ENCODE measurements at places on chromosomes 4 and X. TPM values are rescaled to one million over a fixed set of nuclear protein-coding genes. Genes with fewer than 3 reads are reported as not detected.
A peak's percentile ranks its signal among the peaks of the same experiment; 100 is the strongest.

GRCh38 chr4:138647433-138647832 is 368.1 kb upstream of the NOCT start:
- no peak overlapping the region for H3K4me3 ChIP-seq
- no peaks in the 10 kb centered on the region for H3K4me1 ChIP-seq
- no peak for DNase-seq
- no peaks in the 10 kb centered on the region for H3K27me3 ChIP-seq
- H3K36me3 ChIP-seq = no peaks in the 10 kb centered on the region

DNA sequence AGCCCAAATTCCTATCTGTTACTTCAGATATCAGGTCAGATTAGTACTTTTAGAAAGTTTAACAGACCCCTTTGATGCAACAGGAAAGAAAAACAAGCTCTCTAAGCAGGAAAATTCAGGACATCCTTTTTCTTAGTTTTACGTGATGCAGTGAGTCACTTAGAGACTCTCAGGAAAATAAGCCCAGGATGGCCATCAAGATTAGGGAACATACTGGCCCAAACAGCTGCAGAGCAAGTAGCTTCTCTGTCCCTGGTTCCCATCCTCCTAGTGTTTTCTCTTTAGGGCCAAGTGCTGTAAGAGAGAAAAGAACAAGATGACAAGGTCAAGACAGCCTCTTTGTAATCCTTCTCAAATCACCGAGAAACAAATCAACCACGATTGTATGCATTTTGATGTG is 219.1 kb downstream of the ZNF674 start:
- no peaks in the 10 kb centered on the region for H3K27me3 ChIP-seq
- H3K4me3 ChIP-seq = no peak overlapping the region
- H3K36me3 ChIP-seq = no peaks in the 10 kb centered on the region

DNA sequence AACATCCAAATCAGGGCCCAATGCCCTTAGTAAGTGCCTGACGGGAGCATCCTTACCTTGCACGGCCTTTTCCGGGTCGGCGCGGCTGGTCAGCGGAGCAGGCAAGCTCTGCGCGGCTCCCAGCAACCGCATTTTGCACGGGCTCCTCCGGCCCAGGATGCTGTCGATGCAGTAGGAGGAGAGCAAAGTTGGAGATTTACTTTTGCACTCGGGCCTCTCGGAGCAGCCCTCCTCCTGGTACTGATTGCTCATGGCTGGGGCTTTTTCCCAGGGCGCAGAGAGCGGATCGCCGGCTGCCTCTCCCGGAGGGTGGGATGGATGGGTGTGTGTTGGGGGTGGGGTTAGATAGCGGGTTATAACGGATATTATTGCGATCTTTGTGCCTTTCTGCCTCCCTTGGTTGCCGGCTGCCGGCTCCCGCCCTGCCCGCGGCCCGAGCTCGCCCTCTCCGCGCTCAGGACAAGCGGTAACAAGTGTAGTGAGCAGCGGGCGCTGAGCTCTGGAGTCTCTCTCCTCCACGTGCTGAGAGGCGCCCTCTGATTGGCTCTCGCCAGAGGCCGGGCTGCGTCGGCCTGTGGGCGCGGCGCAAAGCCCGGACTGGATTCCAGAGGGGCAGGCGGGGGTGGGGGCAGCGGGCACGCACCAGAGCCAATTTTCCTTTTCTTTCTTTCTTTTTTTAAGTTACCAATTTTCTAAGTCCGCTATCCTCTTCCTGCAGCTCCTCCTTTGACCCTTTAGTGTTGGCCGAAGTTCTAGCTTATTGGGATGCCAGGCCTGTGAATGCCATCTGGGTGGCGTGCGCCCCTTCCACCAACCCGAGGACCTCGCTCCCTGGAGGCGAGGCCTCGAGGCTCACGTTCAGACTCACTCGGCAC is at the start of gene ARX:
Gene ARX (minus strand): TSS at position 480 of the 875 bp plus-strand sequence. CDS start 228 bp downstream, at position 252.
- H3K36me3 ChIP-seq = no peaks in the 10 kb centered on the region

- no peak overlapping the region for H3K4me3 ChIP-seq
- H3K27me3 ChIP-seq = no peaks in the 10 kb centered on the region
- no peak for DNase-seq
- H3K4me1 ChIP-seq = peaks cover 6% of the 10 kb centered on the region
- no peak overlapping the region for H3K27ac ChIP-seq
- peaks cover 3% of the 10 kb centered on the region for H3K36me3 ChIP-seq
These were observed 116.8 kb downstream of the AFAP1 start for GRCh38 chr4:7822877-7823276.

- H3K4me1 ChIP-seq = no peaks in the 10 kb centered on the region
- DNase-seq = no peak
- H3K36me3 ChIP-seq = no peaks in the 10 kb centered on the region
- H3K4me3 ChIP-seq = no peak overlapping the region
These were observed 19.5 kb upstream of the SUPT20HL2 start for GRCh38 chrX:24333371-24333770.

DNA sequence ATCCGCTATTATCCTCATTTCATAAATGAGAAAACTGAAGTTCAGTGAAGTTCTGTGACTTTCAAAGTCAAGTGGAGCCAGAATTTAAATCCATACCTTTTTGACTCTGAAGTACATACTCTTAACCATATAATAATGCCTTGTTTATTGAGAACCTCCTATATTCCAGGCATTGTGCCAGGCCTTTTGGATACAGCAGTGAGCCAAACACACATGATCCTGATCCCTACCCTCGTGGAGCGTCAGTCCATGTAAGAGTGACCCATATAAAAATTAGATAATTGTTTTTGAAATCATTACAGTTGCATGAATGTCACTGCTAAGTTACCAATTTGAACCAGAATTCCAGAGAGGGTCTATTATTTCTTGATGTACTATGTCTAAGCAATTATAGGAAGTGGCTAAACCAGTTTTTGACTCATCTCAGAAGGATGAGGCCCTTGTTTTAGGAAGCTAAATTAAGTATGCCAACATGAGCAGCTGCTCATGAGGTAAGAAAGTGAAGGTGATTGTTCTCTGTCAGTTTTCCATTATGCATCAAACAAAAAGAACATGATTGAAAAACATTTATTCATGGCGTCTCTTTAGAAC is 289.5 kb downstream of the GLUD2 start:
- no peaks in the 10 kb centered on the region for H3K36me3 ChIP-seq
- no peak overlapping the region for H3K27ac ChIP-seq
- H3K4me1 ChIP-seq = no peaks in the 10 kb centered on the region
- no peak overlapping the region for H3K4me3 ChIP-seq
- no peaks in the 10 kb centered on the region for H3K27me3 ChIP-seq
- DNase-seq = no peak

SORCS2 gene
- total RNA-seq = not detected

- H3K4me3 ChIP-seq = no peak overlapping the region
- no peaks in the 10 kb centered on the region for H3K27me3 ChIP-seq
- no peaks in the 10 kb centered on the region for H3K4me1 ChIP-seq
- H3K36me3 ChIP-seq = no peaks in the 10 kb centered on the region
- no peak for DNase-seq
These were observed 505.6 kb downstream of the RAPGEF2 start for GRCh38 chr4:159608436-159608835.

- no peak overlapping the region for H3K27ac ChIP-seq
- no peaks in the 10 kb centered on the region for H3K36me3 ChIP-seq
- H3K27me3 ChIP-seq = no peaks in the 10 kb centered on the region
- no peak overlapping the region for H3K4me3 ChIP-seq
- H3K4me1 ChIP-seq = no peaks in the 10 kb centered on the region
These were observed 12.0 kb upstream of the IL13RA2 start for GRCh38 chrX:115029440-115029839.

NKX3-2 gene
- total RNA-seq = not detected

DNA sequence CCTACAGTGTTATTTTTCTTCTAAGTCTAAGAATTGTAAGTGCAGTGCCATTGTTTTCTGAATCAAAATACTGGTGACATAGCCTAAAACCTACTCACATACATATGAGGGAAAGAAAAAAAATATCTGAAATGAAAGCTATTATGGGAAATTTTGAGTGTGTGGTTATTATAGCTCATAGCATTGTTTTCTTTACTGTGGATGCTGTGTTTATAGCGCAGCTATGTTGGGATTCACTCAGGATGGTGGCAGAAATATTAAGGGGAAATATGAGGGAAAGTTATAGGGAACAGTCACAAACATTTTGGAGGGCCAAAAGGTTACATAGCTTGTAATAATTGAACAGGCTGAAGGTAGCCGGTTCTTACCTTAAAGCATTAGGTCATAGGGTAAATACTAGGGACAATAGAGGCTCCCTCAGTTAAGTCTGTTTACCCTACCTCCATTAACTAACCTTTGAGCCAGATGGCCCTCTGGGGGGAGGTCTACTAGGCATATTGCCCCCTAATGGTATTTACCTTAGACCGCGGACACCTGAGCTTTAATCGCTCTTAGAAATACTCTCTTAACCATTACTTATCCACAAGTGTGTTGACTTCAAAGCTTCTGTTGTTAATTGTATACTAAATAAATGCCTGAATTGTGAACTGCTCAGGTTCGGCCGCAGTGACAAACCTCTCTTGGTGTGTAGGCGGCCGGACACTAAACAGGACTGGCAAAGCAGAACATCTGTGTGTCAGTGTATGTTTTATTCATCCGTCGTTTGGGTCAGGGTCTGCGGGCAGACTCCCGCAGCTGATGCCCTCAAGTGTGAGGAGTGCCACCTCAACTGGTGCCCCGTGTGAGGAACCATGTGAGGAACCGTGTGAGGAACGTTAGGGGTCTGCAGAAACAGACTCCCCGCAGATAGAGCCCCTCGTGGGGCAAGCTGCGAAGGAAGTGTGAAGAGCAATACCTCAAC is 21.3 kb upstream of the SULT1B1 start:
- no peaks in the 10 kb centered on the region for H3K36me3 ChIP-seq
- no peak overlapping the region for H3K27ac ChIP-seq
- H3K4me1 ChIP-seq = no peaks in the 10 kb centered on the region
- H3K27me3 ChIP-seq = no peaks in the 10 kb centered on the region

GRCh38 chr4:185729391-185729804 is 82.6 kb downstream of the SORBS2 start:
- no peaks in the 10 kb centered on the region for H3K27me3 ChIP-seq
- no peak overlapping the region for H3K4me3 ChIP-seq
- no peak for DNase-seq
- no peak overlapping the region for H3K27ac ChIP-seq

DNA sequence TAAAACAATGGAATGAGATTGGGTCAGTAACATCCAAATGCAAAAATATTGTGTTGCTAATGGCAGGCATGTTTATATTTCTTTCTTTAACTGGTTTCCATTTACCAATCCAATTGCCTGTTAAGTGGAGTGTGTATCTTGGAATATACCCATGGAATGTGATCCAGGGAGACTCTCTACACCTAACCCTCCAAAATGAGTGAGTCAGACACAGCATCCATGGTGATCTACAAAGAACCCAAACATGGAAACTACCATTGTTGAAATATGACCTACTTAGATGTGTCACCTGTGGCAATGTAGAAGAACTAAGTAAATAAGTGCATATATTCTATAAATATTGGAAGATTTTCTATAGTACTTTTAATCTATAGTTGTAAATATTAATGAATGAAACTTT is 110.3 kb downstream of the AREG start:
- no peaks in the 10 kb centered on the region for H3K36me3 ChIP-seq
- no peak for DNase-seq
- H3K4me1 ChIP-seq = no peaks in the 10 kb centered on the region
- no peak overlapping the region for H3K4me3 ChIP-seq
- H3K27ac ChIP-seq = no peak overlapping the region

GRCh38 chr4:104642521-104642920 is 147.8 kb upstream of the CXXC4 start:
- H3K36me3 ChIP-seq = no peaks in the 10 kb centered on the region
- no peak overlapping the region for H3K4me3 ChIP-seq
- no peak overlapping the region for H3K27ac ChIP-seq
- no peaks in the 10 kb centered on the region for H3K4me1 ChIP-seq

GRCh38 chr4:75800972-75801371 is 76.6 kb downstream of the USO1 start:
- peaks cover 50% of the 10 kb centered on the region for H3K36me3 ChIP-seq
- no peak for DNase-seq
- H3K27me3 ChIP-seq = no peaks in the 10 kb centered on the region
- H3K4me3 ChIP-seq = no peak overlapping the region
- H3K27ac ChIP-seq = no peak overlapping the region

ADRA2C gene
- not detected for total RNA-seq

GAGE13 gene
- not detected for total RNA-seq

GRCh38 chrX:16897445-16897844 is 27.3 kb upstream of the RBBP7 start:
- no peaks in the 10 kb centered on the region for H3K4me1 ChIP-seq
- no peaks in the 10 kb centered on the region for H3K27me3 ChIP-seq
- no peak overlapping the region for H3K27ac ChIP-seq
- H3K36me3 ChIP-seq = no peaks in the 10 kb centered on the region
- H3K4me3 ChIP-seq = no peak overlapping the region

DNA sequence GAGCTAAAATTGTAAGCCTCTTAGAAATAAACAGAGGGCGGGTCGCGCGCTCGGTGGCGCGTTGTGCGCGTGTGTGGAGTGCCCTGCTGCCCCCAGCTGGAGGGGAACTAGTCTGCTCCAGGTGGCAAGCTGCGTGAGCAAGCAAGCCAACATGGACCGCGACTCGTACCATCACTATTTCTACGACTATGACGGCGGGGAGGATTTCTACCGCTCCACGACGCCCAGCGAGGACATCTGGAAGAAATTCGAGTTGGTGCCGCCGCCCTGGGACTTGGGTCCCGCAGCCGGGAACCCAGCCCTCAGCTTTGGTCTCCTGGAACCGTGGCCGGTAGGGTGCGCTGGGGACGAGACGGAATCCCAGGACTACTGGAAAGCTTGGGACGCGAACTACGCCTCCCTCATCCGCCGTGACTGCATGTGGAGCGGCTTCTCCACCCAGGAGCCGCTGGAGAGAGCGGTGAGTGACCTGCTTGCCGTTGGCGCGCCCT is 66.1 kb downstream of the DNAAF6 start:
- H3K4me1 ChIP-seq = no peaks in the 10 kb centered on the region
- H3K4me3 ChIP-seq = no peak overlapping the region
- DNase-seq = peak; percentile 22
- no peaks in the 10 kb centered on the region for H3K27me3 ChIP-seq
- H3K36me3 ChIP-seq = no peaks in the 10 kb centered on the region

GPRASP3 gene
- 1.5 TPM for total RNA-seq

GRCh38 chrX:114709406-114709805 is 125.5 kb downstream of the HTR2C start:
- H3K4me1 ChIP-seq = no peaks in the 10 kb centered on the region
- H3K27ac ChIP-seq = no peak overlapping the region
- H3K4me3 ChIP-seq = no peak overlapping the region
- no peaks in the 10 kb centered on the region for H3K27me3 ChIP-seq
- DNase-seq = no peak

CLIC2 gene
- 1.7 TPM for total RNA-seq

- no peaks in the 10 kb centered on the region for H3K27me3 ChIP-seq
- no peak for DNase-seq
- no peak overlapping the region for H3K27ac ChIP-seq
- no peaks in the 10 kb centered on the region for H3K36me3 ChIP-seq
These were observed 124.0 kb upstream of the POF1B start for GRCh38 chrX:85503258-85504158.

DNA sequence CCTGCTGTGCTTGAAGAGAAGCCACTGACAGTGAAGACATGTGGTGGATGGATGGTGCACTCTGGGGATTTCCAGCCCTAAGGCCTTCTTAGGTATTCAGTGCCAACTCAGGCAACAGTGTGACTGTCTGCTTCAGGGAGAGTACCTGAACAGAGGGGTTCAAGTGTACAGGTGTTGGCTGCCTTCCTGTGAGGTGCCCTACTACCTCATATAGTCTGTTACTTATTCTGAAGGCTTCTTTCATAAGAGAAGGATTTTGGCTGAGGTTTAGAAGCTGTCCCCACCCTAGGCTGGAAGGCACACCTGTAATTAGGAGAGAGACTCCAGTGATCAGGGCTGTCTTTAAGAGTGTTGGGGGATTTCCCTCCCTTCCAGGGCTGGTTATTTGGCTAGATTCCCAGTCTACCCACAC is 1.8 kb downstream of the FTHL17 start:
- no peaks in the 10 kb centered on the region for H3K27me3 ChIP-seq
- DNase-seq = no peak
- no peaks in the 10 kb centered on the region for H3K4me1 ChIP-seq
- no peak overlapping the region for H3K27ac ChIP-seq
- no peak overlapping the region for H3K4me3 ChIP-seq
- H3K36me3 ChIP-seq = no peaks in the 10 kb centered on the region

All from CD4-positive, alpha-beta T cell (primary cell).